ENCODE measurements at places on chromosomes 12 and 14.

- no peak for DNase-seq
Measured at GRCh38 chr12:10409392-10409791, at the start of gene KLRC4. Gene KLRC4 (minus strand): TSS chr12:10409757. CDS start chr12:10409575, 182 bp downstream.

- no peak for DNase-seq
Measured at GRCh38 chr14:39827901-39828655, 395.8 kb upstream of the FBXO33 start.

DNA sequence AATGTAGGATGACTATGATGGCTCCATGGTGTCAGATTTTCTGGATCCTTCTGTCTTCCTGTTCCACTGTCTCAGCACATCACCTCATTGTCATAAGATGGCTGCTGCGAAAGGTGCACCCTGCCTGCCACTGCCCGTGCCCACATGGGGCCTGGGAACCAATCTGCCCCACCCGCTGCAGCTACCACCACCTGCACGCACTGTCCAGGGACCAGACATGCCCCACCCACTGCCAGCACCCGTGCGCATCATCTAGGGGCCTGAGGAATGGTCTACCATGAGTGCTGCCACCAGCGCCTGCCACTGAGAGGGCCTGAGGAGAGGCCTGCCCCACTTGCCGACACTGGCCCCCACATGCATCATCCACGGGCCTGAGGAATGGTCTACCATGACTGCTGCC, 23.8 kb downstream of the CYP46A1 start:
- DNase-seq, result no peak

DNA sequence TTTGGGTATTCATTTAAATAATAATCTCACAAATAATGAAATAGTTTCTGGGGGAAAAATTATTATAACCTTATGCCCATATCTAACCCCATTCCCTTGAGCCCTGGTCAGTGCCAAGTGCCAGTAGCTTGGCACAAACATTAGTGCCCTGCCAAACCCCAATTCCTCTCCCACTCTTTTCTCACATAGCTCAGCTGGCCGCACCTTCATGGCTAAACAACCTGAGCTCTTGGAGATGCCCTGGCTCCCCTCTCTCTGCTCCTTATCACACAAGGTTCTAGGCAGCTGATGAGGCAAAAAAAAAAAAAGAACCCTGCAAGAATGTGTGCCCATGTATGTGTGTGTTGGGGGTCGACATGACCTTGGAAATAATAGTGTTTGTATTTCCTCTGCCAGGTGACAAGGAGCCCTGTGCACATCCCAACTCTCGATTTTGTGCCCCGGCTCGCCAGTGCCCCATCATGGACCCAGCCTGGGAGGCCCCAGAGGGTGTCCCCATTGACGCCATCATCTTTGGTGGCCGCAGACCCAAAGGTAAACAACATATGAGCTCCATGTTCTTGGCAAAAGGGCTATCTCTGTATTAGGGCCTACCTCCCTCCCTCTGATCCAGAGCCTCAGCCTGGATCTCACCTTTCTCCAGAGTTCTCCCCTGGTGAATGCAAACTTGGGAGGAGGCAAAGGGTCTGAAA, 8.4 kb downstream of the PCK2 start:
- no peak for DNase-seq

- no peak for DNase-seq
Measured at GRCh38 chr12:132795847-132796246, 32.8 kb downstream of the GOLGA3 start.

DNA sequence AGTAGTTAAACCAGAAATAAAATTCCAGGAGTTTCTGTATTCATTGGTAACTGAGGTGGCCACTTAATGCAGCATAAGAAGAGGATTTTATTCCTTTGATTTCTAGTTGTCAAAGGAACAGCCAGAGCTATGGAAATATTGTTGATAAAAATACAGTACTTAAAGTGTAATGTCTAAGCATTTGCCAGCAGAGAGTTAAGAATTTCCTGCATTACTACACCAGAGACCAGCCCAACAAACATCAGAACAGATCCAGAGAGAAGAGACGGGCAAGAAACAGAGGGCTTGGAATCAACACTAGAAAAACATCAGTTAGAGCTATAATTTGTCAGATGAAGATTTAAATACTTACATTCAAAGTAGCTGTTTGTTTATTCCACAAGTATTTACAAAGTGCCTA, 77.9 kb downstream of the ST8SIA1 start:
- DNase-seq, result no peak

DNA sequence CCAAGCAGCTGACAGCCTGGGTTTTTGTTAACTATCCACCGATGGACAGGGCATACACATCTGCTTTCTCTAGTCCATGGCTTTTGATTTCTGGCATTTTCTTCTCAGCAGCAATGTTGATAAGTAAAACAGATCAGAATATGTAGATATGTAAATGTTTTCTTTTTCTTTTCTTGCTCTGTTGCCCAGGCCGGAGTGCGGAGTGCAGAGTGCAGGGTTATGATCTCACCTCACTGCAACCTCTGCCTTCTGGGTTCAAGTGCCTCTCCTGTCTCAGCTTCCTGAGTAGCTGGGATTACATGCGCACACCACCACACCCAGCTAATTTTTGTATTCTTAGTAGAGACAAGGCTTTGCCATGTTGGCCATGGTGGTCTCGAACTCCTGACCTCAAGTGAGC, 27.9 kb downstream of the CLEC9A start:
- no peak for DNase-seq

GRCh38 chr12:99027461-99027860, 382.4 kb downstream of the APAF1 start:
- no peak for DNase-seq

DNA sequence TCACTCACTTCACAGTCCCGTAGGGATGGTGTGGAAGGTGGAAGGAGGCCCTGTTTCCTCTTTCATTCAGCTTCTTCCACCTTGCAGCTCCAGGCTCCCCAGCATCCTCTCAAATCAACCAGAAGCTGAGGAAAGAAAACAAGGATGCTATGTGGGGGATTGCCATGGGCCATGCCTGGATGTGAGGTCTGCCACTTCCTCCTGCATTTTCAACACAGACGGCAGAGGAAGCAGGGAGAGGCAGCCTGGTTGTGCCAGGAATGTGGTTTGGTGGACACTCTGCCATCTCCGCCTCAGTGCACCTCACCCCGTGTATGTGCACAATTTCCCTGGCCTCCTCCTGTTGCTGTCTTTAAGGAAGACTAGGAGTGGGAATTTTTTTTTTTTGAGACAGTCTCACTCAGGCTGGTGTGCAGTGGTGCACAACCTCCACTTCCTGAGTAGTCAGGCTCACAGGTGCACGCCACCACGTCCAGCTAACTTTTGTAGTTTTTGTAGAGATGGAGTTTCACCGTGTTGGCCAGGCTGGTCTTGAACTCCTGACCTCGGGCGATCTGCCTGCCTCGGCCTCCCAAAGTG, 99.2 kb downstream of the SLC15A4 start:
- no peak for DNase-seq

GRCh38 chr12:89762498-89763170, 54.0 kb upstream of the ATP2B1 start:
- no peak for DNase-seq

DNA sequence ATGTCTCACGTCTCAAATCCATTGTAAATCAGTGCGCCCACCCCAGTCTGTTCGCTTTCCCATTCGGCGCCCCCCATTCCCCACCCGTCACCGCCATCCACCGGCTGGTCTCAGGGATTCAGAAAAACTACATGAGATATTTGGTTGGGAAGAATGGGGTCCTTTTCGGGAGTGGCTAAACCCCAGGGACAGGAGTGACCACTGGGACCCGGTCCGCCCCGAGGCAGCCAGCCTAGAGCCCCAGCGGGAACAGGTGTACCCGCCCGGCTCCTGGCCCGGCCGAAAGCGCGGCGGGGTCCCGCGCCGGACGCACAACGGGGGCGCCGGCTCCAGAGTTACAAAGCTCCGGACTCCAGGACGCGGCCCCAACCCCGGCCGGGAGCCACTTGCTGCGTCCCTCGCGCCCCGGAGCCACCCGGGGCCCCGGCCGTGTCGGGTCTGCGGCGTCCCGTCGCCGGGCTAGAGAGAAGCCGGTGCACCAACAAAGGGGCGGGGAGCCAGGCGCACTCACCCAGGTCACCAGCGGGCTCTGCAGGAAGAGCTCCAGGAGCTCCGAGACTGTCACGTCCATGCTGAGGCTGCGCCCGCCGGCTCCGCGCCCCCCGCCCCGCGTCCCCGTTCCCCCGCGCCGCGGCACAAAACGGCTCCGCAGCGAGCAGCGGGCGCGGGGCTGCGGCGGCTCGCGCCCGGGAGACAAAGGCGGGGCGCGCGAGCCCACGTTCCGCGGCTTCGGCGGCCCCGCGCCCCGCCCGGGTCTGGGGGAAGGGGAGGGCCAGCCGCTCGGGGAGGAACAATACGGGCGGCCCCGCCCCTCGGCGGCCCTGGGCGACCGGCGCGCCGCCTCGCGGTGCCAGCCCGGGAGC, at the start of gene CCDC88C:
Gene CCDC88C, minus strand, starts transcription at position 701 of the 863 bp plus-strand sequence. Its CDS starts 130 bp downstream, at position 571.
- DNase-seq, result peak; percentile 66

GRCh38 chr14:92880851-92881250, 42.1 kb upstream of the CHGA start:
- DNase-seq, result no peak

DNA sequence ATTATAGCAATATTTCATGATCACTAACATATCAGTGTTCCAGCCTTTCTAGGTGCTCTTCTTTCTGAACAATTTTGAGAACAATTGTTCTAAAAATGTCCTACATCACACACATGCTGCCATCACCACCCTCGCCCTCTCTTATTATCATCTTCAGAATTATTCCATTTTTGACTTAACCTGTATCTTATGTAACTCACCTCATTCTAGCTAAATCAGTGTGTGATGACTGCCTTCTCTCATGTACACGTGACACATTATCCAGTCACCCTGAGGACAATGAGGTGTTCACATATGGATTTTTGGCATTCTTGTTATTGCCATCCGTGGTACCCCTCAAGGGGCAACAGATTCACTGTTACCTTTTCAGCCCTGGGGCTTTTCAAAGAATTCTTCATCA, 87.3 kb downstream of the RFX4 start:
- no peak for DNase-seq

GRCh38 chr12:66947119-66947518, 268.2 kb upstream of the GRIP1 start:
- no peak for DNase-seq

Data from heart left ventricle (tissue), 16 donors.